ENCODE measurements at places on chromosomes 12 and 14.
A peak's percentile ranks its signal among the peaks of the same experiment; 100 is the strongest.

DNA sequence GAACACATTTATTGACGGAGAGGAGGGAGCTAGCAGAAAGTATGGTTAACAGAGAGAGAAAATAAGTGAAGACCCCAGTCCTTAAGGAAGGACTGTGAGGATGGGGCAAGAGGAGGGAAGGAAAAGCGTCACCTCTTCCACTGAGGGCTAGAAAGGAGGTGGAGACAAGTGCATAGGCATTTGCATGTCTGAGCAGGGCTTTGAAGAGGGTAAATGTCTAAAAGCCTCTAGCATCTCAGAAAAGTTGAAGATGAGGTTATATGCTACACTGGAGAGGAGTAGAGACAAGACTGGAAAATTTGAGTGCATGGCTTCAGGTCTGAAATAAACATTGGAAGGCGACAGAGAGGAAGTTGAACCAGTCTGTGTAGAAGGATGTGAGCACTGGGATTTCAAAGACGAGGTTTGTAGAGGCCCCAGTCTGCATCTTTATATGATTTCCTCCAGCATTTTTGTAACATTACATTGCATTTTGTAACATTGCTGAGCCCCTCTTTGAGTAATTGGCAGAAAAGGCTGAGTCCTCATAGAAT lies 98.5 kb upstream of the IFNG-AS1 start:
- DNase-seq, result no peak

DNA sequence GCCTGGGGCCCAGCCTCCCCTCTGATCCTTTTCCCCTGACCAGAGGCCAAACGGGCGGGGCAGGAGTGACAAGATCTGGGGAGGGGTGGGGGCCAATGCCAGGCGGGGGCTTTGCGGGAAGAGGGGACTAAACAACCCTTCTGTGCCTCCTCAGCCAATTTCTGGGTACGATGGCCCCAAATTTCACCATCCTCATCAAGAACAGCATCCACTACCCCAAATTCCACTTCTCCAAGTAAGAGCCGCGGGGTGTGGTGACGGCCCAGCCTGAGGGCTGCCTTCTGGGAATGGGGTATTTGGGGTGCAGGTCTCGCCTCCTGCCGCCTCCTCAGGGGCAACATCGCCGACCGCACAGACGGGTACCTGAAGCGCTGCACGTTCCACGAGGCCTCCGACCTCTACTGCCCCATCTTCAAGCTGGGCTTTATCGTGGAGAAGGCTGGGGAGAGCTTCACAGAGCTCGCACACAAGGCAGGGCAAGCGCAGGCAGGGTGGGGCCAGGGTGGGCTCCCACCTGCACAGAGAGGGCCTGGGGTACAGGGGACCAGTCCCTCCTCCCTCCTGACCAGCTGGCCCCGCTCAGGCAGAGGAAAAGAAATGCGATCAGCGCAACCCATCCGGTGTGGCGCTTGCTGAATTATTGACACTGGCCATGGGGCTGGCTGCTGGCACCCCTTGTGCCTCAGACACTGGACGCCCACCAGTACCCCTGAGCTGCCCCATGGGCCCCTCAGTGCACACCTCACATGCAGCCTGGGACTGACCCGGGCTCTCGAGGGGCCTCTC lies 1.7 kb downstream of the P2RX2 start:
- no peak for DNase-seq

GRCh38 chr12:109618082-109618481 lies 44.5 kb downstream of the MVK start:
- no peak for DNase-seq

GRCh38 chr12:11778713-11779685 lies 129.5 kb downstream of the ETV6 start:
- no peak for DNase-seq

- peak; percentile 66 for DNase-seq
Observed at GRCh38 chr14:102314242-102315011, 5.1 kb upstream of the ZNF839 start.
